Activated gamma-delta T cell treated with anti-CD3 and anti-CD28 coated beads, Interleukin-2, amount 50 U/mL, for 16 hours (primary cell): ENCODE measurements at places on chromosomes 4 and X.

DNA sequence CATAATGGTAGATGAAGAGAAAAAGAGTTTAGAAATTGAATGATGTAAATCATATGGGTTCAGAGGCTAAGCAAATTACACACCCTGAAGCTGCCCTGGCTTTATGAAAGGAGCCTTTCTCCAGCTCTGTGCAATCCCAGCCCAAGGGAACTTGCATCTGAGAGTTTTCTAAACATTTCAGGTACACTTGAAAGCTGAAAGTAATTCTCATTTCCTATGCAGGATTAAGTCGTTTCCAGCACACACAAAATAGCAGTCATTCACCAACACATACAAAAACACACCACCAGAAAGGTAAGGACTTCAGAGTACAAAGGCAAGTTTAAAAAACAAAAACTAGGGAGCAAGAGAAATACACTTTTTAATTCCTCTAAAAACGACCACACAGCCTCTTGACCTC lies 1.7 kb downstream of the PDGFC start:
- no peak for DNase-seq

- no peak for DNase-seq
These were observed 108.7 kb upstream of the TTC29 start for GRCh38 chr4:147054228-147054872.

GRCh38 chr4:75822416-75822815 lies 79.8 kb downstream of the PPEF2 start:
- DNase-seq = no peak

DNA sequence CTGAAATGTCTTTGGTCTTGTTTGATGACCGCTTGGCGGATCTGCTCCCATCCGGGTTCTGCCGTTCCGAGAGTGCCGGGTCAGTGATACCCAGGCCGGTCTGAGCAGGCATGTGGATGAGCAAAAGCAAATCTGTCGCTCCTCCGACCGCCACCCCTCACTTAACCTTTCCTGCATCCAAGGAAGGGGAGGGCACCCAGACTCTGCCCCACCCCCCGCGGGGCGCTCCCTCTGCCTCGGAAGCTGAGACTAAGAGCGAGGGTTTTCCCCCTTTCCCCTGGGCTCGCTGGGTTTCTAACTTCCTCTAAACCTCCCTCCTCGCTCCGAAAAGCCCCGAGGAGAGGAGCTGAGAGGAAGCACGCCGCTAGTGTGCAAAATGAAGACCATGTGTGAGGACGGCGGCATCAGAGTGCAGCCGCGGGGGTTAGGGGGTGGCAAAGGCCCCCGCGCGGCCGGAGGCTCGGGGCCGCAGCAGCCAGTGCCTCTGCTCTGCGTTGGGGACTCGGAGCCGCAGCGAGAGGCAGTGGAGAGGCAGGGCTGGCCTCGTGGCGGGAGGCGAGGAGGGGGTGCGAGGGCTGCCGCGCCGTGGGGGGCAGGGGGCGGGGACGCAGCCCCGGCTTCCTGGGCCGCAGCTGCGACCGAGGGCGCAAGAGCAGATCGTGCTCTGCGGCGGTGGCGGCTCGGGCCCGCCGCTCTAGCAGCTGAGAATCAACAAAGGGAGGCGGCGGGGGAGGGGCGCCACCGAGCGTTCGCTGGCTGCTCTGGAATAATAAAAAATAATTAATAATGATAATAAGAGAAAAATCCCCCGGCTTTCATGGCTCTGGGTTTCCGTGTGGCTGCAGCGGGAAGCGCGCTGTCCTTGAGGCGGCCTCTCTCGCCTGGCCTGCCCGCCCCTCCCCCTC lies 55.8 kb upstream of the BCOR start:
- no peak for DNase-seq

- DNase-seq = no peak
These were observed 231.2 kb upstream of the VEGFC start for GRCh38 chr4:177023951-177024350.

DNA sequence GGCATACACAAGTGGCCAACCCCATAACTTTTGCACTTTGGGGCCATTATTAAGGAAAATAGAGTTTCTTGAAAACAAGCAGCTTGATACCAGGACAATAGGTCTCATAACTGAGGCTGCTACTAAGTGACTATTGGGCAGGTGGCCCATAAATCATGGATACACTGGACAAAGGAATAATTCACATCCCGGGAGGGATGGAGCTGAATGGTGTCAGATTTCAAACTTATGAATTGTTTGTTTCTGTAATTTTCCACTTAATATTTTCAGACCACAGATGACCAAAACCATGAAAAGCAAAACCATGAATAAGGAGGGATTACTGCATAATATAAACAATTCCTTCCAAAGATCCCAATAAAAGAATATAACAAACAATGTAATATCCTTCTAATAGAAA lies 114.4 kb downstream of the WDFY3 start:
- DNase-seq = no peak

- DNase-seq = no peak
These were observed 50.9 kb downstream of the NAP1L5 start for GRCh38 chr4:88646528-88647280.

- no peak for DNase-seq
These were observed 9.1 kb downstream of the RPGR start for GRCh38 chrX:38318196-38318595.

DNA sequence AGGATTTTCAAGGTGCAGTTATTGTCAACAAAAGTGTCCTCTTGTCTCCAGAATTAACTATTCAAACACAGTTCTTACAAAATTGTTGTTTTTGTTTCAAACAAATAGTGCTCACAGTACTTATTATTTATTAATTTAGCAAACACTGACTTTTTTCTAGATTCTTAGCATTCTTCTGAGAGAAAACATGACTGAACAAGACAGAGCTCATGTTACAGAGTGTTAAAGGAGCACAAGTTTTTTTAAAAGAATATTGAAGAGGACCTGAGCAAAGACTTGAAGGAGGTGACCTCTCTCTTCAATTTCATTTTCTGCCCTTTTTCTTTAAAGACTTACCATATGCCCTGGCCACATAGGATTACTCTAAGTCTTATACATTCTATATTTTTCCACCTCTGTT lies 2220.3 kb upstream of the AGA start:
- no peak for DNase-seq

- no peak for DNase-seq
These were observed 38.2 kb upstream of the ABCG2 start for GRCh38 chr4:88196523-88197185.
